ENCODE measurements at places on chromosomes 5 and 9.

DNA sequence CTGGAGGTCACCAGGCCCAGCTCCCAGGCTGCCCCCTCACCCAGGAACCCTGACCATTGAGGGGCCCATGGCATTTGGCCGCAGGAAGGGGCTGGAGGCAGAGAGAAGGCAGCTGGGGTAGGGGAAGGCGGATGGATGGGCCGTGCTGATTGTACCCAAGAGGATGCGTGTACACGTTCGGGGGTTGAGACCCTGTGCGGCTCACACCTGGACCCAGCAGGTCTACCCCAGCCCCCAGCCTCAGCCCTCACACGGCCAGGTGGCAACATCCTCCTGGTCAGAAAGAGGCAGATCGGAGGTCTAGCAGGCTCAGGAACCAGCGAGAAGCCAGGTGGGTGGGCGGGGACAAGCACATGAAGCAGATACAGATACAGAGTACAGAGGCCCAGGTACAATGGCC, 33.7 kb downstream of the NACC2 start:
- no peak overlapping the region for H3K4me3 ChIP-seq
- H3K27ac ChIP-seq: no peak overlapping the region
- no peaks in the 10 kb centered on the region for H3K4me1 ChIP-seq

DNA sequence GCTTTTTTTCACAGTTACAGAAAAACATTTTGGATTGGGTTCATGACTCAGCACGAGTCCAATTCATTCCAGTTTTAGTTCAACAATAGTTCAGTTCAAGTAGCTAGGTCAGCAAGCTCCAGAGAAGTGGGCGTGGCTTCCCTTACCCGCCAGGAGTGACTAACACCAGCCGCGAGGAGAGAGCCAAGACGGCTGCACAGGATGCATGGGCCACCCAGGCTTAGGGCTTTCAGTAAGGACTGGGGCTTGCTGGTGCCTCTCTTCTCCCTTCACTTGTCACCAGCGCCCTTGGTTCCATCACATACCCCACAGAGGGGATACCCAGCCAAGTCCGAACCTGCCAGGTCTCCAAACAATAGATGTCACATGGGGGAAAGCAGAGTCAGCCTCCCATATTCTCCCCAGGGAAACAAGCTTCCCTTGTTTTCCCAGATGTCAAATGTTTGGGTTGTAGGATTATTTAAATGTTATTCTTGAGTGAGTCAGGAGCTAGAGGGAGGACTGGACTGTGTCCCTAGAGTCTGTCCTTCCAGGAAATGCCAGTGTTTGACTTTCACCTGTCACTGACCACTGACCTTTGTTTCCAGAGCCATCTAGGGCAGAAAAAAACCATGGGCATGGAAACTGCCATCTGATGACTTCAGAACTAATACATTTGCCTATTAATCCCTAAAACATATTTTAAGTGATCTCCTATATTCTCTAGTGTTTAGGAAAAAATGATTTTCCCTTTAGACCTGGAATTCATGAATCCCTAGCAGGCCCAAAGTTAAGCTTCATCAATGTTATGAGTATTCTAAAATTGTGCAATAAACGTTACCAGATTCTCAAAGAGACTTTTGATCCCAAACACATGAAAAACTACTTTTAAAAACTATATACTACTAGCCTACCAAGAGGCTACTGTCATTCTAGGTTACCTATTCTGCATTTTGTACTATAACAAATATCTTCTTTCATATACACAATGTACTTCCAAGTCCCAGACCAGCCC, 51.9 kb downstream of the NIPAL4 start:
- H3K4me3 ChIP-seq: no peak overlapping the region
- H3K4me1 ChIP-seq: peaks cover 72% of the 10 kb centered on the region
- H3K27ac ChIP-seq: peak overlapping the region; percentile 56
- H3K27me3 ChIP-seq: no peaks in the 10 kb centered on the region
- H3K36me3 ChIP-seq: peaks cover 80% of the 10 kb centered on the region

DNA sequence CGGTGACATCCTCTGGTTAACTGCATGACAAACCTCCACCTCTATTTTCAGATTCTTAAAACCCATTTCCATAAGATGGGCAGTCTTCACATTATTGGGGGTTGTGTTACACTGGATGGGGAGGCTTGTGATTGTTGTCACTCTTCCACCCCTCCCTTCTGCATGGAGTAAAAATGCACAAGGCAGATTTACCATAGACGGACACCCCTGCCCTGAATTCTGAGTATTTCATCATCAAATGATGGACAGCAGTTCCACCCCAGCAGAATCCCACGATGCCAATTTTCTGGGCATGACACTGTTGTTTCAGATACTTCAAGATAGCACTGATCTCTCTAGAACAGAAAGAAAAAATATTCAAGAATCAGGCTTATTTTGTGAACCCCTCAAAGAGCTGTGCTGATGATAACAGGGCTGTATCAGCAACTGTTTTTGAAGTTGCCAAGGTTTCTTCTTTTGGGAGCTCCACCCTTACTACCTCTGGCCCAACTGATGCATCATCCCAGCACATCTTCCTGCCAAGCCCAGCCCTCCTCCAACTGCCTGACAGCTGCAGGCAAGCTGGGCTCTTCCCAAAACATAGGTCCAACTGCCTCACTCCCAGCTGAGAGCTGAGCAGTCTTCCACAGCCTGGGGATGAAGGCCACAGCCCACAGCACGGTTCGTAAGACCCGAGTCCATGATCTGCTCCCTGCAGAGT, 21.4 kb downstream of the CMBL start:
- no peaks in the 10 kb centered on the region for H3K36me3 ChIP-seq
- peaks cover 6% of the 10 kb centered on the region for H3K27me3 ChIP-seq
- DNase-seq: no peak
- H3K27ac ChIP-seq: no peak overlapping the region

- peaks cover 15% of the 10 kb centered on the region for H3K4me1 ChIP-seq
- no peak overlapping the region for H3K27ac ChIP-seq
- no peak overlapping the region for H3K4me3 ChIP-seq
- peaks cover 23% of the 10 kb centered on the region for H3K27me3 ChIP-seq
- no peak for DNase-seq
These were observed 94.6 kb downstream of the EFNA5 start for GRCh38 chr5:107576155-107576554.

- no peaks in the 10 kb centered on the region for H3K36me3 ChIP-seq
- H3K27me3 ChIP-seq: peaks cover 3% of the 10 kb centered on the region
- no peak overlapping the region for H3K27ac ChIP-seq
- H3K4me1 ChIP-seq: no peaks in the 10 kb centered on the region
These were observed 318.1 kb downstream of the PIK3R1 start for GRCh38 chr5:68533571-68534084.

- H3K27me3 ChIP-seq: no peaks in the 10 kb centered on the region
- H3K27ac ChIP-seq: no peak overlapping the region
- peaks cover 42% of the 10 kb centered on the region for H3K4me1 ChIP-seq
- no peak overlapping the region for H3K4me3 ChIP-seq
- DNase-seq: no peak
- H3K36me3 ChIP-seq: peaks cover 9% of the 10 kb centered on the region
These were observed 39.9 kb downstream of the ARHGAP26 start for GRCh38 chr5:142810081-142810480.

DNA sequence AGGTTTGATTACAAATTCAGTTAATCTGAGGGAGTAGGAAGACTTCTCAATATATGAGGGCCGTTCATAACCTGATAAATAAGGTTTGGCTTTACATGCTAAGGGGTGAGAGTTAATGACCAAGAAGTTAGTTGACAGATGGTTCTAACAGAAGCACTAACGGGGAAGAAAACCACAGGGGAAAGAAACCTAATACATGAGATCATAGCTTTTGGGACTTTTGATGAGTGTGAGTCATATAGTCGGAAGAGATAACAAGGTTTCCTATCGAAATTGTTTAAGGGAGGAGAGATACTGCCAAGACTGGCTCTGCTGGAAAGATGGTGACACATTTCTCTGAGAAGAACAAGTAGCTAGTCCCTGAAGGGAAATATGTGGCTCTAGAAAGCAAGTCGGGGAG, 140.1 kb downstream of the COX7C start:
- H3K27ac ChIP-seq: no peak overlapping the region
- DNase-seq: no peak
- H3K36me3 ChIP-seq: no peaks in the 10 kb centered on the region
- H3K4me1 ChIP-seq: no peaks in the 10 kb centered on the region
- H3K4me3 ChIP-seq: no peak overlapping the region
- no peaks in the 10 kb centered on the region for H3K27me3 ChIP-seq

DNA sequence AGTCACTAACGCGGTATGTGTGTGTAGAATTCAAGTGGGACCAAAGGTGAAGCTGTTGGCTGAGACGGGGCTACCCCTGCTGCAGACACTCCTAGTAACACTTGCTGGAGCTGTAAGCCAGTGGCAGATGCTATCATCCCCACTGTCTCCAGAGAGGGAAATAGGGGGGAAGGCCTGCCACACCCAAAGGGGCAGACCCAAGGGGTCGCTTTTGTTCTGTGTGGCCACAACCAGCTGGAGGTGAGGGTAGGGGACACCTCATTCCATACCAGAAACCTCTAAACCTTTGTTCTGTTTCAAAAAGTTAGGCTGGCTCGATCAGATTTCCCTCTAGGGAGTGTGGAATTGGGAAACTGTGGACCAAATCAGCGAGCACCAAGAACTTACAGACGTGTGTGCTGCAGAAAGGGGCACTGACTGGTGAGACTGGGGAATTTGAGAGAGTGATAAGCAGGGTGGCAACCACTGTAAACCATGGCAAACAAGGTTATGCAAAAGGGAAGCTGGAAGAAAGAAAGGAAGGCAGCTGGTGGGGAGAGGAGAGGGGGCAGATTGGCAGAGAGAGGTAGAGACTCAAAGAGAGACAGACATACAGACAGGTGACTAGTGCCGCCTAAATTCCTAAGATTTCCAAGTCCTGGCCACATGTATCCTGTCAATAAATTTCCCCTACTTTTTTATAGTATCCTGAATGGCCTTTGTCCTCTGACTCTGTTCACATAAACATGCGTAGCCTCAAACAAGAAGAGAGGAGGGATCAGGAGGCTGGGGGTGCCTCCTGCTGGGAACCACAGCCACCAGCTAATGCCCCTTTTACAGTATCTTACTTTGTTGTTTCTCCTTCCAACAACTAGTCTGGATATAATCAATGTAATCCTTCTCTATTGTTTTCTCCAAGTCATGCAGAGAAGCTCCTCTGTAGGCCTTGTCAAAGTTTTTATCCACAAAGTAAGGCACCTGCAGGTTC, 15.6 kb upstream of the SPATA24 start:
- peak overlapping the region; percentile 6 for H3K27ac ChIP-seq
- no peaks in the 10 kb centered on the region for H3K27me3 ChIP-seq
- no peak overlapping the region for H3K4me3 ChIP-seq
- peaks cover 40% of the 10 kb centered on the region for H3K36me3 ChIP-seq
- DNase-seq: no peak

DNA sequence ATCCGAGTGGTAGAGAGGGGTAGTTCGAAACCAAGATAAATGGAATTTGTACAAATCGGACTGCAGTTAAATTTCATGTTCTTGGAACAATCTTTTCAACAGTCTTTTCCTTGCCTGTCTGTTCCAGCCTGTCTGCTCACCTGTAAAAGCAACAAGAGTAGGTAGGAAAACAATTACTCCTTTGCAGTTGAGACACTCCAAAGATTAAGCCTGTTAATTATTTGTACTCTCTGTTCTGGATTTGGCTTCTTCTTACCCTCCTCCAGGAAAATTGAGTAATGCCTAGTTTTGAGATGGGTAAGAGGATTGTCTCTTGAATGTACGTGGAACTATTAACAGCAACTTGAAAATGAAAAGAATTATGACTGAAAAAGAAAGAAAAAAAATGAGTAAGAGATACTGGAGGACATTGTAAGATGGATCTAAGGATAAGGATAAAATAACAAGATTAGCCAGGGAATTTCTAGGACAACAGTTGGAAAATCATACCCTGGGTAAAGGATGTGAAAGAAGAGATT, 24.3 kb downstream of the SPAAR start:
- no peak overlapping the region for H3K27ac ChIP-seq
- peaks cover 7% of the 10 kb centered on the region for H3K27me3 ChIP-seq

DNA sequence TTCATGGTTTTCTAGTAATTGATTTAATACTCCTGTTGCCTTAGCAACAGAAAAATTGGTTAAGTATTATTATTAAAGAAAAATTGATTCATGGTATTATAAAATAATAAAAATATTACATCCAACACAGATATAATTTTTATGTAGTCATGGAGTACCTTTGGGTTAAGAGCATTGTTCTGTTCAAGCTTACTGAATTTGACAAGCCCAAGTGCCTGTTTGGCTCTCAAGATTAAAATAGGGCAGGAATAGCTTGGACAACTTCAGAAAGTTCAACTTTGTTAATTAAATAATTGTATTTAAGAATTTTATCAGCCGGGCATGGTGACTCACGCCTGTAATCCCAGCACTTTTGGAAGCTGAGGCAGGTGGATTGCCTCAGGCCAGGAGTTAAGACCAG, 82.0 kb downstream of the NIPBL start:
- no peak for DNase-seq
- H3K27me3 ChIP-seq: no peaks in the 10 kb centered on the region
- peaks cover 20% of the 10 kb centered on the region for H3K36me3 ChIP-seq
- no peaks in the 10 kb centered on the region for H3K4me1 ChIP-seq
- no peak overlapping the region for H3K27ac ChIP-seq

DNA sequence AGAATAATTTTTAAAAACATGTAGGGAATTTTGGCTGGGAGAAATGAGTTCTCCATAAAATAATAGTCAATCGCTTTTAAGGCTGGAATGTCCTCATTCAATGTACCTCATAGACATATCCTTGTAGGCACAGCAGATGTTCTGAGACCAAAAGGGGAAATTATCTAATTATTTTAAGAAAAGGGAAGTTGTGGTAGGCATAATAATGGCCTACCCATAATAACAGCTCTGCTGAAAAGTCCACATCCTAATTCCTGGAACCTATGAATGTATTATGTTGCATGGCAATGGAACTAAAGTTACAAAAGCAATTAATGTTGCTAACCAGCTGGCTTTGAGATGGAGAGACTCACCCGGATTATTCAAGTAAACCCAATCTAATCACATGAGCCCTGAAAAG, 216.1 kb downstream of the TRIM36 start:
- H3K27me3 ChIP-seq: no peaks in the 10 kb centered on the region
- no peaks in the 10 kb centered on the region for H3K4me1 ChIP-seq
- H3K27ac ChIP-seq: no peak overlapping the region
